ENCODE measurements at places on chromosomes 12 and 14. TPM values are rescaled to one million over a fixed set of nuclear protein-coding genes. Genes with fewer than 3 reads are reported as not detected.

DNA sequence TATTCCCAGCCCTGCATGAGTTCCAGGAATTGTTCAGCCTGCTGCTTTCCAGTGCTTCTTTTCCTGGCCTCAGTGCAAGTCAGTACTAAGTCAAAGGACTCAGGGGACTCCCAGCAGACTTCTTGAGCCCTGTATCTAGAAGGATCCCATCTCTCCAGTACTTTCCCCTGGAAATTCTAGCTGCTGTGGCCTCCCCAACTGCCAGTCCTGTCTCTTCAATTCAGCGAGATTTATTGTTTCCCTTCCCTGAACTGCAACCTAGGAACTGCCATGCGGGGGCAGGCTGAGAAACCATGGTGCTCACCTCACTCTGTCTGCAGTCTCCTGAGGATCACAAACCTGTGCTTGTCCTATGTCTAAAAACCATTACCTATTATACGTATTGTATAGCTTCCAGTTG, 31.8 kb downstream of the ZNF605 start:
- DNase-seq: no peak

IFNG-AS1 gene
- polyA plus RNA-seq: not detected

GRCh38 chr12:66915306-66915904, 236.5 kb upstream of the GRIP1 start:
- no peak for DNase-seq

DNA sequence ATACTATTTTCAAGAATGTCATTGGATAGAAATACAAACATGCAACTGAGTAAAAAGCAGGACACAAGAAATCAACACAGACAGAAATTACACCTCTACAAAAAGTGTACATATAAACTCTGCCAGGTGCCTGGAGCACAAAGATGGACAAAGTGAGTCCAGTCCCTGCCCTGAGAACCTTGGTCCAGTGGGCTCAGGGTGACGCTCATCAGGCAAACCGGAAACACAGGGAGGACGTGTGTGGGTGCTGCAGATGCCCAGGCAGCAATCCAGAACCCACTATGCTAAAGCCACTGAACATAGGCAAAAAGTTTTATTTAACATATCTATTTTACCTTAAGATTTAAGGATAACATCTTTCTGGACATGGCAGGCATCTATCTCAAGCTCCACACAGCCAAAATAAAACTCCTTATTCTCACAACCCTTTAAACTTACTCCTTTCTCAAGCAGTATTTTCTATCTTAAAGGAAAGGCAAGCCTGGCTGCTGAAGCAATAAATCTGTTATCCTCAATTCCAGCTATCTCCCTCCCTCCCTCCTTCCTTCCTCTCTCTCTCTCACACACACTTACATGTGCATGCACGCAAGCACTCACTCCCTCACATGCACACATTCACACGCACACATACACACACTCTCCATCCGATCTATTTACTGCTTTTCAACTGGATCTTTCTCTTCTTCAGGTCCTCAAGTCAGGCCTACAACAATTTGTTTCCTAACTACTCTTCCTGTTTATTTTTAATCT, 10.2 kb downstream of the PPP1R13B start:
- no peak for DNase-seq

DNA sequence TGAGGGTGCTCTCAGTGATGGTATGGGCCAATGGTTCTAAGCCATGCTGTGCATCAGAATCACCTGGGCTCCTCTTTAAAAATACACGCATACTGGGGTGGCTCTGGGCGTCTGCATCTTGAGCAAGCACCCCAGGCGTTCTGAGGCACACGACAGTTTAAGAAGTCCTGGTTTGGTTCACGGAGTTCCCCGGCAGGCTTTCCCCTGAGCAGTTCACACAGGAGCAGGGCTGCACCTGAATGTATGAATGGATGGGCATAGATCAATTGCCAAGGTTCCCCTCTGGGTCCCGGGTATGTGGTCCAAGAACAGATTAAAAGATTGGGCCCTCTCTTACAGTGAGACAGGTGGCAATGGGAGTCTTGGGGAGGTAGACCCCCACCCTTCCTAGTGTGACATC, 395.3 kb downstream of the DPF3 start:
- no peak for DNase-seq

DPY19L2 gene
- polyA plus RNA-seq: not detected

DNA sequence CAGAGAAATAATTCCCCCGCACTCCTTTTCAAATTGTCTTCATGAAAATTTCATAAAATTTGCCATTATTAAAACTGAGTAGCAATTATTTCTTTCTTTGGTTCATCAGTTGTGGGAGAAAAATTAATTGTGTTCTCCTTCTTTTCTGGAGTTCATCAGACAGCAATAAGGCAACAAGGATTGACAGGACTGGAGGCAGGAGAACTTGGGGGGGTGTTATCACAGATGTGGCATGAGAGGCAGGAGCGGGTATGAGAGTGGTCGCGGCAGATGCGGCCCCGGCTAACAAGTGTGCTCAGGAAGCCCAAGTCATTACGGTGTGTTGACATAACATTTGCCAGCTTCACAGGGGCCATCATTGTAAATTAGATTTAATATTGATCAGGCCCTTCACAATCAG, 306.6 kb upstream of the TMPO start:
- no peak for DNase-seq

CMTM5 gene
- polyA plus RNA-seq: 0.93 TPM

- DNase-seq: no peak
Measured at GRCh38 chr14:92733007-92733406, 15.4 kb downstream of the LGMN start.

All from CD14-positive monocyte (primary cell).